ENCODE measurements at places on chromosomes 6 and 20.

DNA sequence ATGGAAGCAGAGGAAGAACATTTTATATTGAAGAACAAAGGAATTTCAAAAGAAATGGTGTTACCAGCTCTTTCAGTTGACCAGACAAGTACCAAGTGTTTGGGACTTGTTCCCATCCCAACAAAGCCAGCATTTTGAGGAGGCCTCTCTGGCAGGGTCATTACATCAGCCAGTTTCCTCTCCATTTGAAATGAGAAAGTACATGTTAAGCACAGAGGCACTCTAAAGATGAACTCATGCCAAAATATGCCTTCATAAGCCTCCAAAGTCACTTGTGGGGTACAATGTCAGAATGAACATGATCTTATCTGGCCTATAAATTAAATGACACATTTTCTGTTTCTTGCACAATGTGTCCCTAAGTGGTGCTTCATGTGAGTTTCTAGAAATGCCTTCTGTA, 223.9 kb downstream of the PRL start:
- DNase-seq = no peak

GRCh38 chr6:43811733-43812099, 41.7 kb downstream of the VEGFA start:
- DNase-seq = no peak

DNA sequence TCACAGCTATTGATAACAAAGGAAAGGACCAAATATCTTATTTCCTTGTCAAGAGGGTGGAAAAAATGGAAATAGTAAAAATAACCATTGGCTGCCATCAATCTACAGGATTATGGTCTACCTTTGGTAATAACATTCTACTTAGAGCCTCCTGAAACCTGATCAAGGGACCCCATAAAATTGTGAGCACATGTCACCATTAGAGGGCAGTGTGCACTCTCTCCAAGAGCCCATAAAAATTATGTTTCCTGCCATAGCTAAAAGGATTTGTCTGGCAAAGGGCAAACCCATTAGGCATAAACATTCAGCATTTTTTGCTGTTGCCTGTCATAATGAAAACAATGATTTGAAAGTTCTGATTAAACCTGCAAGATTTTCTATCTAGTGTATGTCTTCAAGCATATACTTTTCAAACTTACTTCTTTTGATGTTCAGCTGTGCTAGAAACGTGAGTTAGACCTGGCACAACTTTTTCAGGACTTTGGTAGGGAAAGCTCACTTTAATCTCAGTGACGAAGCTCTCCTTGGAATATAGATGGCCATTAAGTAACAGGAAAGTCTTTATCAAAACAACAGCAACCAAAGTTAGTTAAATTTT, 120.7 kb upstream of the ZFP64 start:
- DNase-seq = no peak

GRCh38 chr6:121497970-121498375, 62.5 kb downstream of the GJA1 start:
- no peak for DNase-seq

DNA sequence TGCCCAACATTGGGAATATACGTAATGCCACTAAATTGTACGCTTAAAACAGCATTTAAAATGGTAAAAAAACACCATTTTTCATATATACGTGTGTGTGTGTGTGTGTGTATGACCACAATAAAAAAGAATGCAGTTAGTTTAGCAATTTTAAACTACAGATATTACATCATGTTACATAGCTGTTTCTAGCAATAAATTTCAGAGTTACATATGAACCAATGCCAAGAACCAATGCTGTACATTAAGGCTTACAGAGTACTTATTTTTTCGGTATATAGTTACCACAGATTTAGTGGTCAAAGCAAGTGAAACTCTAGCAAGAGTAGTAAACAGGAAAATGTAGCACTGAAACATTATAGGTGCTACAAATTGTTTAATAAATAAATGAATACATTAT, 119.3 kb downstream of the PDE10A start:
- DNase-seq = no peak

All from esophagus squamous epithelium (tissue), 5 donors.